ENCODE measurements at places on chromosomes 4 and X.

DNA sequence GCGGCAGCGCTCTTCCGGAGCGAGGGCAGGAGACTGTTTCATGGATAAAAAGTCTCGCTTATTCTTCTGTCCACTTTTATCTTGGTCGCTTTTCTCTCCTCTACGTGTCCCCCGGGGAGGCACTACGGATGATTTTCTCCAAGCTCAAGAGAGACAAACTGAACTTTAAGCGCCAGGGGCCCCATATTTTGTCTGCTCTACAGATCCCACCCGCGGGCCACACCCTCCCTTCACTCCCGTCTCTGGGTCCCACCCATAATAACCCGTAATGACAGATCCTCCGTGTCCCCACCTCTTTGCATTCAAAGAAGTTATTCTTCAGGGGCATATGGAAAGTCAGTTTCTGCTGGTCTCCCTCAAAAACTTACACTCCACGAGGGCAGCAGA, at the start of gene CORIN:
Gene CORIN, minus strand, starts transcription at position 160 of the 387 bp plus-strand sequence. Its CDS starts 118 bp downstream, at position 42.
- DNase-seq = no peak

GRCh38 chr4:94446386-94446785, 5.4 kb upstream of the PDLIM5 start:
- no peak for DNase-seq

DNA sequence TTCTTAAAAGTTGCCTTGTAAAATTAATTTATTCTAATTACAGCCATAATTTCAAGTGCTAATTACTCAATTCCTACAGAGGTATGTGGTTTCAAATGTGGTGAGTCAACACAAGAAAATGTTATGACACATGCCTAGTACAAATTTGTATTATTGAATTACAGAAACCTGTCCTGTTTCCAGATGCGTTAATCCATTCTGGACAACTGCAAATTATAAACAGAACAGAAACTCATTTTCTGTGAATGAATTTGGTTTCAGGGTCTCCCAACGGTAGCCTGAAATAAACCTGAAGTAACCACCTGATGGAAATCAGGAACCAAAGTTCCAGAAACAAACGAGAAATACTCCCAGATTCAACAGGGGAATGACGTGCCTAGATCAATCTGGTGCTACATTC, 328.6 kb upstream of the F9 start:
- DNase-seq = no peak

DNA sequence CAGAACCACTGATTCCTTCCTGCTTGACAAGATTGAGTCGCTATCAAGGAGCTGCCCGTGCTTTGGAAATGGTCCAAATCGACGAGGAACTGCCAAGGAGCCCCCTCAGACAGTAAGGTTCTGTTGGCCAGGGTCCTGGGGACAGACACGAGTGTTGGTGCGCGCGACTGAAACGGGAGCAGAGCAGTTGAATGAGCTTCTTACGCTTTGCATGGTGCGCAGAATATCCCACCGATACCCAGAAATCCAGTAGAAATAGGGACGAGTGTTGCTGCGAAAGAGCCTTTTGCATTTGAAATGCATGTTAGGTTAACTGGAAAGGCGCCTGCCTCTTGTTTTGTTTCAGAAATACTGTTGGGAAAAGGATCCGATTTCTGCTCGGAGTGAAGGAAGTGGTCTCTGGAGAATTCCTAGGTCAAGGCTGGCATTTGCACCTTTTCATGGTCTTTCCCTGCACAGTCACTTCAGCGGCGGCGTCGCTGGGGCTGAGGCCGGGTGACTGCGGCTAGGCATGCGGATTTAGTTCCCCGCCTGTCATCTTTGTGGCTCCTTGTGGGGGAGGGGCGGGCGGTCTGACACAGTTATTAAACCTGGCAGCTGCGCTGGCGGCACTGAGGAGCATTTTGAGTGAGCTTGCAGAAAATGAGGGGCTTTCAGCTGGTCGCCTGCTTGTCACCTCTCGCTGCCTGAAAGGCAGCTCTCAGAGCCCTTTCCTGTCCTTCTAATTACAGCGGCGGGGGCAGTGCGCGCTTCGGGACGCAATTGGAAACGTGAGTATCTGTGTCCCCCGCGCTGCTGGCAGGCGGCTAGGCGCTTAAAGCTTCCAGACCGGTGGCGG, 51.5 kb upstream of the TRIM2 start:
- DNase-seq = peak; percentile 75

DNA sequence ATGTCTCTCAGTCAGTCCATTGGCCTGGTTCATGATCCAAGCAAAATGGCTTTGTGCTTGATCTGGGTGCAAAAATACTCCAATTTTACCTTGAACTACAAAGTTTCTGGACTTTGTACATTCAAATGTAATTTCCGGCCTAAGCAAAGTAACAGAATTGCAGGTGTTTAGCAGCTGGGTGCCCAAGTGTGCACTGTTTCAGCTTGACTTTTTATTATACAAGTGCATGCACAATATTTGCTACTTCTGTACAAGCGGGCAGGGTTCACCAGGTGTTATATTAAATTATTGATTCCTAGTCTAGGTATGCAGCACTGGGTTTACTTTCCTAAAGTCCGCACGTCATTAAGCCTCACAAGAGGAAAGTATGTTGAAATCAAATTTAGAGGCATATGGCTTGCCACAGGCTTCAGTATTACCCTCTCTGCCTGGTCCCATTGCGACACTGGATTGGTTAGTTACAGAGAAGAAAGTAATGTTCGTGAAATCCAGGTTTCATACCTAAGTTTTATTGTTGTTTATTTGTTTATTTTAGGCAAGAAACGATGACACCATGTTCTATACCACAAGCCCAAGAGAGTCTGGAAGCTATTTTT, 376.9 kb upstream of the CTSO start:
- no peak for DNase-seq

DNA sequence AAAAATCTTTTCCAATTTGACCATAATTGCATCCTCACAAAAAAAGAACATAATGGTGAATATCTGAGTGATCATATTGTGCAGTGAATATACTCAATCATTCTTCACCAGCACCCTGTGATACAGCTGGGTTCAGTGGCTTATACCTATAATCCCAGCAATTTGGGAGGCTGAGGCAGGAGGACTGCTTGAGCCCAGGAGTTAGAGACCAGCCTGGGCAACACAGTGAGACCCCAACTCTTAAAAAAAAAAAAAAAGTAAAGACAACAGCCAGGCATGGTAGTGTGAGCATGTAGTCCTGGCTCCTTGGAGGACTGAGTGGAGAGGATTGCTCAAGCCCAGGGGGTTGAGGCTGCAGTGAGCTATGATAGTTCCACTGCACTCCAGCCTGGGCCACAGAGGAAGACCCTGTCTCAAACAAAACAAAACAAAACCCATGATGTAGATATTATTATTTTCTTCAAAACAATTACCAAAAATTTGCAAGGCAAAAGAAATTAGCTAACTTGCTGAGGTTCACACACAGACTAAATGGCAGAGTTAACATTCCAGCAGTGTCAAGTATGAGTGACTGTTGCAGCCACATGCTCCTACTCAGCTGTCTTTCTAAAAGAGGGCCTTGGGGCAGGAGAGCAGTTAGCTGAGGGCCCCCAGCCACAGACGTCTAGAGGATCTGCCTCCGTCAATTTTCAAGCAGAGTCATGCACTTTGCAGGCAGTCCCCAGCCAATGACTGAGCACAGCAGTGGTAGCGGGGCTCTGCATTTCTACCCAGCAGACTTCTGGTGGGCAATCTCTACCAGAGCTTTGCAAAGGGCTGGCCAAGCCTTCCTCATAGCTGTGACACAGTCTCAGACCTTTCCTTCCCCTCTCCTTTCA, 33.4 kb downstream of the ADGRA3 start:
- no peak for DNase-seq

DNA sequence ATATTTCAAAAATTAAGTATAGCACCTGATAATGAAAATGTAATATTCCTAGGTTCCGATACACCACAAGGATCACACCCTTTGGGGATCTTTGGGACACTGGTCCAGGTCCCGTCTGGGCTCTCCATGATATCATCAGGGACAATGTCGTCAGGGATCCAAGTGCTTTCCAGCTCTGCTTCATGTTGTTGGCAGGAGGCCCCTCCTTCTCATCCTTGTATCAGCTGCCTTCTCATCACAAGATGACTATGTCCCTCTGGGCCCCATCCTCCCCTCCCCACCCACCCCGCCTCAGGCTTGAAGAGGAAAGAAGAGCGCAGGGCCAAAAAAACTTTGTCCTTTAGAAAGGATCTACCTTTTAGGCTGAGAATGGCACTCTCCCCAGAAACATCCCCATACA, 128.3 kb upstream of the KLF3 start:
- no peak for DNase-seq

DNA sequence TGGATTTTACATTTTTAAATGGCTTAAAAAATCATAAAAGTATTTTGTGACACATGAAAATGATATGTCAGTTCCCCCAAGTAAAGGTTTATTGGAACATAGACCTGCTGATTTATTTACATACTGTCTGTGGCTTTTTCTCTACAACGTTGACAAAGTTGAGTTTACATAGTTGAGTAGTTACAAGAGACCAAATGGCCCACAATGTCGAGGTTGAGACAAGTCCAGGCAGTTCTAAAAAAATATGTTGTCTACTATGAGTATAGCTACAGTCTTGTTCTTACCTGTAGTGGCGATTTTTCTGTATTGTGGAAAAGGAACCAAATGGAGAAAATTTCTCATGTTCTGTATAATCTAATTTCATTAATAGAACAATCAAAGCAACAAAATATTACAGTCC, 163.2 kb downstream of the FRAS1 start:
- no peak for DNase-seq

DNA sequence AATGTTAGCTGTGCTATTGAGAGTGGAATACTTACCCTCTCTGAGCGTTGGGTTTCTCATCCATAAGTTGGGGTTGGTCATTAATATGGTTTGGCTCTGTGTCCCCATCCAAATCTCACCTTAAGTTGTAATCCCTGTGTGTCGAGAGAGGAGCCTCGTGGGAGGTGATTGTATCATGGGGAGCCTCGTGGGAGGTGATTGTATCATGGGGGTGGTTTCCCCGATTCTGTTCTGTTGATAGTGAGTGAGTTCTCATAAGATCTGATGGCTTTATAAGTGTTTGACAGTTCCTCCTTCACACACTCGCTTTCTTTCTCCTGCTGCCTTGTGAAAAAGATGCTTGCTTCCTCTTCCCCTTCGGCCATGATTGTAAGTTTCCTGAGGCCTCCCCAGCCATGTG, 391.1 kb downstream of the FAM133A start:
- DNase-seq = no peak

- no peak for DNase-seq
These were observed 19.2 kb downstream of the CD38 start for GRCh38 chr4:15797320-15797719.

DNA sequence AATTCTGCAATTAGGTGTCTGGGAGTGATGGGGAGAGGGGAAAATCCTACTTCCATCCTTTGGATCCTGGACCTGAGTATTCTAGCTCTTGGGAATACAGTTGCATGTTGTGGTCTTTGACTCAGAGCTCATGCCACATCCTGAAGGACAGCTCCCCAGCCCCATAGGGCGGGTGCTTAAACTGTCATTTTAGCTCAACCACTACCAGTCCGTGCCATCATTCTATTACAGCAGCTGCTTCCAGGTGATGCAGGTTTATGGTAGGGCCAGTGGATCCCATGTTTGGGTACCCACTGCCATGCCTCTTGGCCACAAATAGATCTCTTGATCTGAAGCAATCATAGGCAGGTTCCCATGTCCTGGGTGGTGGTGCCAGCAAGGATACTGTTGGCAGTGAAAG, 34.7 kb downstream of the CCKAR start:
- no peak for DNase-seq

- no peak for DNase-seq
These were observed 386.2 kb downstream of the PCDH7 start for GRCh38 chr4:31106419-31106818.

DNA sequence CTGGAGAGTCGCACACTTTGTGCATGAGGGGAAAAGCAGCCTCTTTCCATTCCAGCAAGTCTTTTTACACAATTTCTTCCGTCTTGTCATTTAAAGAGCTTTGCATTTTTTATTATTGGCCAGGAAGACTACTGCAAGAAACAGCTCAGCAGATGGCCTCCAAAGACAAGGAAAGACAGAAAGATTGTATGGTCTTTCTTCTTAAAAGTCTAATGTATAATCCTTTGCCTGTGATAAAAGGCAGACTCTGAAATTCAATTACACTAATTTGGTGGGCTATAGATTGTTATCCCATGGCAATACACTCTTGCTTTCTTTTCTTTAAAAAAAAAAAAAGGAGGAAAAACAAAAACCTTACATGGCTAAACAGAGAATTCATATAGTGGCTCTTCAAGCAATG, 5.9 kb downstream of the CAPN6 start:
- no peak for DNase-seq

- DNase-seq = no peak
These were observed 100.8 kb downstream of the MAML3 start for GRCh38 chr4:140053185-140053584.

DNA sequence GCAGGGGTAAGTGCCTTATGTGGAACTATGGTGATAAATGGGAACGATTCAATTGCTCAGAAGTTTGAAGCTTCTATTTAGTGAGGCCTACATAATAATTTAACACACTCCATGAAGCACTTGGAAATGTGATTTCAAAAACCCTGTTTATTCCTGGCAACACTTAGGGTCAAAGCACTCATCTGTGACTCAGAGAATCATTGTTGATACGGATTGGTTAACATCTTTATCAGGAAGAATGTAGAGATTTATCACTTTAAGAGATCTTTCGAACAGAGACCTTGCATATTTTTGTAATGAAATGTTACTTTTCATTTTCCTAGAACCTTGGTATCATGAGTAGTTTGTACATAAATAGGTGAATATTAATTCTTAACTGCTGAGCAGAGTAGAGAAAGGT, 269.1 kb upstream of the SLIT2 start:
- no peak for DNase-seq

DNA sequence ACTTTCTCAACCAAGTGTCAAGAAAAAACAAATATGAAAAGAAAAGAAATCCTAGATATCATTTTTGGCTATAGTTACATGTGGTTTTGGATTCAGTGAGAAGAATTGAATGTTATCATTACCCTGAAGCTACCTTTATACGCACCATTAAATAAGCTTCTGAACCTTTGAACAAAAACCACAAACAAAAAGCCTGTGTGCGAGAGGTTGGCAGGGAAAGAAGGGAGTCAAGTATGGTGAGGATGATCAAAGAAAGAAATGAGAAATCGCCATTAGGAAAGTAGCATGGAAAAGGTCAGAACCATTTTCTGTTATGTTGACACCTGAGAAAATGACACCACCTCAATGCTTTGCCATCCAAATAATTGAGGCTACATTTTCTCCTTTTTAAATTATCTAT, 1.2 kb upstream of the SLC7A11 start:
- DNase-seq = no peak

- peak; percentile 79 for DNase-seq
These were observed 73.5 kb upstream of the EMCN start for GRCh38 chr4:100591161-100591876.

DNA sequence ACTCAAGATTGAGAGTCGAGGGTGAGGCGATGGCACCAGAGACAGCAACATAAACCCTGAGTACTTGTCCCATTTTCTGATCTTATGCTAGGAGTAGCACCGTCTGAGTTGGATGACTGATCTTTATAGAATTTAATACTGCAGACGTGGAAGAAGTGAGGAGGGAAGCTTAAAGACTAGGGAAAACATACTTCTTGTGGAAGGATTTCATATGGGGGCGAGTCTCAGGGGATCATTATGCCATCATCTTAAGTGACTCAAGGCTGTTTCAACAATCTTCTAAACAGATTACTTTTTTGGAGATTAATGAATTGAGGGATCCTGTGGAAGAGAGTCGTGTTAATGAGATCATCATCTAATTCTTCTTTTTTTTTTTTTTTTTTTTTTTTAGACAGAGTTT, 17.2 kb upstream of the FAT1 start:
- no peak for DNase-seq
